ENCODE measurements at places on chromosomes 2 and 18.

DNA sequence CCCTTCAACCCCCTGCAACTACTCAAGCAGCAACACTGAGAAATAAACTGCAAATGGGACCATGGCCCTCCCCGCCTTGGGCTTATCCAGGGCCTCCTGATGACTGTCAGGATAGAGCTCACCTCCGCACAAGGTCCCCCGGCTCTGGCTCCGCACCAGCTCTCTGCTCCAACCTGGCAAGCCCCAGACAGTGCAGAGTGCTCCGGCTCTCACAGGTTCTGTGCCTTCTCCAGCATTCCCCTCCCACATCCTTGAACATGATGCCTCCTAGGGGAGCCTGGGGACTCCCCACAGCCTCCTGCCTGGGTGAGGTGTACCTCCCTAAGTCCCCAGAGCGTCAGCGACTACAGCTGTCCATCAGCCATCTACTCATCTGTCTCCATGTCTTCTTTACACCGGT, 26.7 kb upstream of the NPAS2 start:
- DNase-seq, result no peak

GRCh38 chr2:107383691-107384090, 443.0 kb upstream of the RGPD4 start:
- DNase-seq, result no peak

- DNase-seq, result no peak
Observed at GRCh38 chr18:77009675-77010074, 122.9 kb downstream of the MBP start.

DNA sequence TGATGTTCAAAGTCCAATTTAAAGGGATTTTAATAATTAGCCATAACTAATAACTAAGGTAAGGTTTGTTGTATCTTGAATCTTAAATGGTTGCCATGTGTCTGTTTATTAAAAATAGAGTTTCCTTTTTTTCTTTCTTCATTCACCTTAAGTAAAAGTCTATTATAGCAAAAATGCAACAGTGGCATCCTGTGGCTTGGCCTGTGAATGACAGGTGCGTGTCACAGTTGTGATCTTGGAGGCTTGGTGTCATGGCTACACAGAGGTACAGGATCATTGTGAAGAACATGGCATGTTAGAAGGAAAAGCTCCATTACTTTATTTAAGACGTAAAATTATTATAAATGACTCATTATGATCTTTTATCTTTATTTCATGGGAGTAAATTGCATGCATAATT, 246.1 kb downstream of the BCL2 start:
- DNase-seq, result no peak

- DNase-seq, result no peak
Observed at GRCh38 chr18:36769611-36770314, 59.0 kb downstream of the TPGS2 start.

GRCh38 chr18:28075501-28075900, 101.4 kb downstream of the CDH2 start:
- no peak for DNase-seq

Measured in SJSA1 (cell line).